ENCODE measurements at places on chromosomes 16 and 17. TPM values are rescaled to one million over a fixed set of nuclear protein-coding genes. Genes with fewer than 3 reads are reported as not detected.

CBFA2T3 gene
- total RNA-seq, result 1.7 TPM

STAC2 gene
- total RNA-seq, result 0.07 TPM

SEPTIN1 gene
- total RNA-seq, result 223 TPM

SLC35G6 gene
- total RNA-seq, result 0.25 TPM

ADAP2 gene
- total RNA-seq, result 1.8 TPM

KRT28 gene
- total RNA-seq, result not detected

KRT33A gene
- total RNA-seq, result not detected

DNA sequence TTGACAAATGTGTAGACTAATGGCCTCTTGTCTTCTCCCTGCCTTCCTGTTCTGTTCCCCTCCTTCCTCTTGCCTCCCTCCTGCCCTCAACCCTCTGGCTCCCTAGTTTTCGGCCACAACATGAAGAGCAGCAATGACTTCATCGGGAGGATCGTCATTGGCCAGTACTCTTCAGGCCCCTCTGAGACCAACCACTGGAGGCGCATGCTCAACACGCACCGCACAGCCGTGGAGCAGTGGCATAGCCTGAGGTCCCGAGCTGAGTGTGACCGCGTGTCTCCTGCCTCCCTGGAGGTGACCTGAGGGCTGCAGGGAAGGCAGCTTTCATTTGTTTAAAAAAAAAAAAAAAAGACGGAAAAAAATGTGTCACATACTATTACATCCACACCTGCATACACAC lies 18.8 kb upstream of the CLEC19A start:
- no peaks in the 10 kb centered on the region for H3K27me3 ChIP-seq
- H3K36me3 ChIP-seq, result no peaks in the 10 kb centered on the region
- no peak overlapping the region for H3K27ac ChIP-seq
- DNase-seq, result no peak

DNA sequence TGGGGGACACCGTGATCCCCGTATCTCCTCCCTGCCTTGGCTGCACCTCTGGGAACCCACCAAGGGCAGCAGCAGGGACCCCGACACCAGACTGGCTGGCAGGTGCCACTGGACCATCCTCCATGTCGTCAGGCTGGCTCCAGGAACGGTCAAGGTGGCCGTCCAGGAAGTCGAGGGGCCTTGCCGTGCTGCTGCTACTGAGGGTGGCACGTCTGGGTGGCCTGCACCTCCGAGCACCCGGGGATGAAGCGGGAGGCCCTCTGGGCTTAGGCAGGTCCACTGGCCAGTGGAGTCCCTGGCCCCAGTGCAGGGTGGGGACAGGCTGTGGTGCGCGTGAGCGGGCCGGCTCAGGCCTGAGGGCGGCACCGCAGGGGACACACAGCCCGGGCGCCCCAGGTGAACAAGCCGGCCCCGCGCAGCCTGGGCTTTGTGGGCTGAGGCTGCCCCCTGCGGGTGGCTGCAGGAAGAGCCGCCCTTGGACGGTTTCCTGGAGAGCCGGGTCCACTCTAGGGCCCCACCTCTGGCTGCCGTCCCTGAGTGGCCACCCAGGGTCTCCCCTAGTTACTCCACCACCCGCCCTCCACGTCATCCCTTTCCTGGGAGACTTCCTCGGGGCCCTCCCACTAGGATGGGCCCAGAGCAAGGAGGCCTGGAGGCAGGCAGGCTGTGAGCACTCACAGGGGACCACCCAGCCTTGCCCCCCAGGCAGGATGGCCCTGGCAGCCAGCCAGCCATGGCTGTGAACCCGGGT lies 42.8 kb upstream of the ZC3H18 start:
- H3K4me3 ChIP-seq, result no peak overlapping the region
- no peak overlapping the region for H3K27ac ChIP-seq
- peak; percentile 63 for DNase-seq
- H3K36me3 ChIP-seq, result no peaks in the 10 kb centered on the region
- H3K4me1 ChIP-seq, result no peaks in the 10 kb centered on the region

GRCh38 chr16:1902547-1903219 lies 15.5 kb downstream of the HS3ST6 start:
- no peaks in the 10 kb centered on the region for H3K4me1 ChIP-seq
- DNase-seq, result no peak
- H3K27me3 ChIP-seq, result peaks cover 5% of the 10 kb centered on the region
- no peak overlapping the region for H3K27ac ChIP-seq
- H3K36me3 ChIP-seq, result no peaks in the 10 kb centered on the region

DNA sequence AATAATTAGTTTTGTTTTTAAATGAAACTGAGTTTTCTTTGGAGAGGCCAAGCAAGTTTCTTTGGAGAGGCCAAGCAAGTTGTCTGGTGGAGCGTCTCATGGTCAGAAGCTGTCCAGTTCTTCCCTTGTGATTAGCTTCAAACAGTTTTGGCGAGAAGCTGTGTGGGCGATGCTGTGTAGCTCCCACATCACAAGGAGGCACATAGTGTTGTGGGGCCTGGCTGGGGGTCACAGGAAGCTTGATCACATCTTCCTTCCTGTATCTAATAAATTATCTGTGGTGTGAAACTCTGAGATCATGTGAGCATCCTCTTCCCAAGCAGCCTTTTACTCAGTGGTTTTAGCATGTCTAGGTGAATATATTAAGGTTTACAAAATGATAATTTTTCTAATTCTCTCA lies 33.9 kb downstream of the SPECC1 start:
- no peak overlapping the region for H3K27ac ChIP-seq
- DNase-seq, result no peak
- no peak overlapping the region for H3K4me3 ChIP-seq
- H3K27me3 ChIP-seq, result peaks cover 6% of the 10 kb centered on the region

DNA sequence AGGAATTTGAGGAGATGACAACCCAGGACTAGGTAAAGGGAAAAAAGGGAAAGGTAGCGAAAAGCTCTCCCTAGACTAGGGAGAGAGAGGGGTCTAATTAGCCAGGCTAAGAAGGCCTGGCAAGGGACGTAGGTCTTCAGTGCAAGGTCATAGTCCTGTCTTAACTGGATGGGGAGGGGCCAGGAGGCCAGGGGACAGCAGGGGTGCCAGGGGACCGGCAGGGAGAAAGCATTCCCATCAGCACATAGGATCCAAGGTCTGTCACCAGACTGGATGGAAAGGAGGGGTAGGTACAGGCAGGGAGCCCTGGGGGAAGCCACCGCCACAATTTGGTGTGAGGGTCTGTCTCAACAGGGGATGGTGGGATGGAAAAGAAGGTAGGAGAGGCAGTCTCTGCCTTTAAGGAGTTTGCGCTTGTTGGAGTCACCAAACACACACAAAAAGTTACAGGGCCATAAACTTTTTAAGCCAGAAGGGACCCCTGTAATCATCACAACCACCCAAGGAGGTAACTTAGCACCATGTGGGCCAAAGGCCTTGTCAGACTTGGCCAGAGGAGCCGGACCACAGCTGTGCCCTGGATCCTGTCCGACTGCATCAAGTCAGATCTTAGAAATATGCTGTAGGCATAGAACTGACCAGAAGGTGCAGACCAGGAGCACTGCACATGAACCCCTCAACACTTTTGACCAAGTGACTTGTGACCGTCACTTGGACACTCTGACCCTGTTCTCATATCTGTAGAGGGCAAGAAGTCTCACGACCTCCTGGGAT lies 10.0 kb downstream of the AXIN2 start:
- DNase-seq, result no peak
- peaks cover 38% of the 10 kb centered on the region for H3K4me1 ChIP-seq
- H3K27me3 ChIP-seq, result no peaks in the 10 kb centered on the region
- H3K4me3 ChIP-seq, result no peak overlapping the region
- H3K27ac ChIP-seq, result no peak overlapping the region

- H3K27me3 ChIP-seq, result no peaks in the 10 kb centered on the region
- no peaks in the 10 kb centered on the region for H3K36me3 ChIP-seq
- peak; percentile 78 for DNase-seq
- H3K4me3 ChIP-seq, result no peak overlapping the region
These were observed 30.1 kb upstream of the TNFRSF13B start for GRCh38 chr17:17001874-17002520.

GRCh38 chr16:78363843-78364555 lies 264.5 kb downstream of the WWOX start:
- no peaks in the 10 kb centered on the region for H3K27me3 ChIP-seq
- H3K4me1 ChIP-seq, result no peaks in the 10 kb centered on the region
- DNase-seq, result no peak
- H3K4me3 ChIP-seq, result no peak overlapping the region
- H3K27ac ChIP-seq, result no peak overlapping the region
